NCI-H1105 (cell line): ENCODE measurements at places on chromosomes 4 and X.

GRCh38 chr4:4667622-4668081, 125.8 kb upstream of the STX18 start:
- no peak for DNase-seq

DNA sequence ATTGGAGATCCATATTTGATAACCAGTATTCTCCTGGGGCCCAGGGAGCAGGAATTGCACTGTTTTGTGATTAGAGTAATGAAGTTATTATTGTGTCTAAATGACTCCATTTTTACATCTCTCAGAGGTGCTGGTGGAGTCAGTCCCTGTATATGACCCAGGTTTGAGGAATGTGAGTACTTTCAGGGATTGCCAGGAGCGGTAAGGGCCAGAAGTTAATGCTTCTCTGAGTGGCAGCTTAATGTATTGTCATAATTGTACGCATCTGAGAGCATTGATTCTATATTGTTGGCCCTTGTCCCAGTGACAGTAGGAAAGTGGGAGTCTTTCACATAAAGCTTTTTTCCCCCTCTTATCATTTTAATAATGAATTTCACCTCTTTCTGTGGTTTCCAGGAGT, 146.2 kb downstream of the GATB start:
- DNase-seq, result no peak

DNA sequence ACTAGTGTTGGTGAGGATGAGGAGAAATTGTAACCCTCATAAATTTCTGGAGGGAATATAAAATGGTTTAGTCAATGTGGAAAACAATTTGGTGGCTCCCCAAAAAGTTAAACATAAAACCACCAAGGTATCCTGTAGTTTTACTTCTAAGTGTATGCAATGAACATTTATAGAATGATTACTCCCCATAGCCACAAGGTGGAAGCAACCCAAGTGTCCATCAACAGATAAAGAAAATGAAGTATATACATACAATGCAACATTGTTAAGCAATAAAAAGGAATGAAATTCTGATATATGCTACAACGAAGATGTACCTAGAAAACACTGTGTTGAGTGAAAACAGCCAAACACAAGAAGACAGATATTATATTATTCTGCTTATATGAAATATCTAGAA, 569.1 kb upstream of the GRID2 start:
- DNase-seq, result no peak

DNA sequence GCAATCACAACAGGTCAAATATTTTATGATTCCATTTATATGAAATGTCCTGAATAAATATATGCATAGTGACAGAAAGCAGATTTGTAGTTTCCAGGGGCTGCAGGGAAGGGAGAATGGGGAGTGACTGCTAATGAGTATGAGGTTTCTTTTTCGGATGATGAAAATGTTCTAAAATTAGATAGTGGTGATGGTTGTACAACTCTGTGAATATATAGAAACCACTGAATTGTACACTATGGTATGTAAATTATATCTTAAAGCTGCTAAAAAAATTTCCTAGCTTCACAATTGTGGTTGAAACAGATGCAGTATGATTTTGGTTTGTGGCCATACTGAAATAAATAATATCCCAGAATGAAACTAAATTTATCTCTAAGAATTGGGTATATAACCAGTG, 12.9 kb upstream of the IL2 start:
- DNase-seq, result no peak

- peak; percentile 28 for DNase-seq
Observed at GRCh38 chr4:156968479-156968984, 3.1 kb downstream of the PDGFC start.

GRCh38 chrX:31356275-31357212, 284.7 kb upstream of the FTHL17 start:
- no peak for DNase-seq

GRCh38 chr4:82618103-82618720, 56.4 kb upstream of the TMEM150C start:
- DNase-seq, result no peak

DNA sequence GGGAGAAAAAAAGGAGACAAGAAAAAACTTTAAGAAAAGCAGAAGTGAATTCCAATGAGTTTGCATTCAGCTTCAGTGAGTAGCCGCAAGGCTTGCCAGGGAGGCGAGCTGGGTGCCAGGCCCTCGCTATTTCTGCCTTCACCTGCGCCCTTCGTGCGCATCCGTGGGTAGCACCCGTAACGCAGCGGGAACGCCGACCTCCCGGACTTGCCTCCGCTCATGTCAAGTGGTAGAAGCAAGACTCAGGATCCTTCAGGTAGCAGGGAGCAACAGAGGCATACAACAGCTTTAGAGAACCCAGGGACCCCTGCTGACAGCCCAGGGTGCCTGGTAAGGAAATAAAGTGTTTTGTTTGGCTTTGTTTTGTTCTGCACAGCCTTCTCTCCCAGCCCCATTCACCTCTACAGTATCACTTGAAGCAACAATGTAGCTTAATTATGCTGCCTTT, 140.0 kb upstream of the BCOR start:
- no peak for DNase-seq

DNA sequence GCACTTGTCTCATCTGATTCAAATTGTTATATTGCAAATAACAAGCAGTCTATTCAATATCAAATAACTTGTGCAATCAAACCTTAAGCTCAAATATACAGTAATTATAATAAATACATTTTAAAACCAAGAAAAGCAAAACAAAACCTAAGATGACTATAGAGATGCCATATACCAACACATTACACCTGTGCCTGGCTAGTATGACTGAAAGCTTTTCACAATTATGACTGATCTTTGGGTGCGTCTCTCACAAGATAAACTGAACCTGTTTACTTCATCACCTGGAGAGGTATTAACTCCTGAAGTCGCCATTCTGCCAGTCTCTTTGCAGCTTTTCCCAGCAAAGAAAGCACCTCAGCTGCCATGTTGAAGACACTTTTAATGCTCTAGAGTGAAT, 41.3 kb downstream of the ACSL4 start:
- no peak for DNase-seq

- DNase-seq, result no peak
Observed at GRCh38 chr4:186775902-186776301, 52.2 kb upstream of the FAT1 start.

DNA sequence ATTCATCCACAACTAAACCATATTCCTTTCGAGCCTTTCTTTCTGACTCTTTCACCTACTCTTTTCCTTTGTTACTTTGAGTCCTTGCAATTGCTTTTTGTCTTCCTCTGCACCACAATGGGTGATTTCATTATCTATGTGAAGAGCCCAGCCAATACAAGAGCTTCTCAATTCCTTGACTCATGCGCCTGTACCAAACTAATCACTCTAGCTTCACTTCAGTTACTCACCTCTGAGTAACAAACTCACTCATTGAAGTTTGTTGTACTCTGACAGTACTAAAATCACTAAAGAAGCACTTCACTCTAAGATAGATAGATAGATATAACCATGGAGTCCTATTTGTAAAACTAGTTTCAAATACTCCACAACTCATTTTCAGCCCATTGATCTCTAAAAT, 191.7 kb upstream of the EPHA5 start:
- no peak for DNase-seq

GRCh38 chr4:134070174-134070573, 131.4 kb downstream of the PABPC4L start:
- DNase-seq, result no peak

GRCh38 chrX:121333942-121334341, 286.5 kb downstream of the GLUD2 start:
- no peak for DNase-seq

GRCh38 chr4:173121076-173121561, 47.5 kb upstream of the GALNT7 start:
- no peak for DNase-seq

DNA sequence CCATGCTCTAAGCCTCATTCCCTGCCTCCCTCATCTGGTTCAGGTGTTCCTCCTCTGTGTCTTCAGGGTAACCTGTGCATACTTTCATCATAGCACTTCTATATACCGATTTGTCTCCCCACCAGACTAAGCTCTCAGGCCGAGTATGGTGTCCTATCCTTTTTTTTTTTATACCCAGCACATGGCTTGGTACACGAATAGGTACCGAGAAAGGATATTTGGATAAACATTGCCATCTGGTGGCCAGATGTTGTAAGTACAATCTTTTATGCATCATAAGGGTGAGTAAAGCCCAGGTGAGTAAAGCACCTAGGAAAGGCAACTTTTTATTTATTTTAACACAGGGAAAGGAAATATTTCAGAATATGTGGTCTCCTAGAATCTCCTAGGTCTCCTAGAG, 68.4 kb downstream of the MID2 start:
- DNase-seq, result peak; percentile 45

DNA sequence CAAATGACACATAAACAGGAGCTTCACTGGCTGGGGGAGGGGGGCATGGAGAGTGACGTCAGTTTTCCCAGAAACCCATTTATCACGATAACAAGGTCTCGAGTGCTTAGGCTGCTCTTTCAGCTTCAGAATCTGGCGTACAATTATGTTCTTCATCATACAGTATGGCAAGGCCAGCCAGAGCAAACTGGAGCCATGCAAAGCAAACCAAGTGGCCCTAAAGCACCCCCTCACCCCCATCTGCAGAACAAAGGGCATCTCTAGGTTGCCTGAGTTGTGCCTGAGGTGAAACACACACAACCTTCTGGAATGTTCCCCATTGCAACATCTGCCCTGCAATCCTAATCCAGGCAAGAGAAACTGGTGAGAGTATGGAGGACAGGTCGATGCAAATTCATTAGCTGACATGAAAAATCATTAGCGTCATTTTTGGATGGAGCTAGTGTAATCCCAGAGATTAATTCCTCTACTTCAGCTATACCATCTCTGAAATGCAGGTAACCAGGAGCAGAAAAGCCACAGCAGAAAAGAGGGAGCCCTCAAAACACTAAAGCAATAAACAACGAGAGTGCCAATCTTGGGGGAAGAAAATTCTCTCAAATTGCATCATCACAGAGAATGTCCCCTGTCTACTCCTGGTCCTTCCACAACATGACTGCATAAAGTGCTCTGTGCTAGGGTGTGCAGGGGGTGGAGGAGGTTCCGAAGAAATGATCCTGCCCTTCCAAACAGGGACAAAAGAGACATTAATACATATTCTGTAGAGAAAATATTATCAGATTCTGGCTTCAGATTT, 1.8 kb downstream of the SEPTIN6 start:
- no peak for DNase-seq

- DNase-seq, result no peak
Observed at GRCh38 chr4:26071688-26072087, 157.7 kb downstream of the SMIM20 start.

GRCh38 chrX:151370906-151371305, 26.1 kb upstream of the VMA21 start:
- DNase-seq, result no peak

GRCh38 chr4:44494810-44495701, 46.4 kb upstream of the KCTD8 start:
- DNase-seq, result no peak

DNA sequence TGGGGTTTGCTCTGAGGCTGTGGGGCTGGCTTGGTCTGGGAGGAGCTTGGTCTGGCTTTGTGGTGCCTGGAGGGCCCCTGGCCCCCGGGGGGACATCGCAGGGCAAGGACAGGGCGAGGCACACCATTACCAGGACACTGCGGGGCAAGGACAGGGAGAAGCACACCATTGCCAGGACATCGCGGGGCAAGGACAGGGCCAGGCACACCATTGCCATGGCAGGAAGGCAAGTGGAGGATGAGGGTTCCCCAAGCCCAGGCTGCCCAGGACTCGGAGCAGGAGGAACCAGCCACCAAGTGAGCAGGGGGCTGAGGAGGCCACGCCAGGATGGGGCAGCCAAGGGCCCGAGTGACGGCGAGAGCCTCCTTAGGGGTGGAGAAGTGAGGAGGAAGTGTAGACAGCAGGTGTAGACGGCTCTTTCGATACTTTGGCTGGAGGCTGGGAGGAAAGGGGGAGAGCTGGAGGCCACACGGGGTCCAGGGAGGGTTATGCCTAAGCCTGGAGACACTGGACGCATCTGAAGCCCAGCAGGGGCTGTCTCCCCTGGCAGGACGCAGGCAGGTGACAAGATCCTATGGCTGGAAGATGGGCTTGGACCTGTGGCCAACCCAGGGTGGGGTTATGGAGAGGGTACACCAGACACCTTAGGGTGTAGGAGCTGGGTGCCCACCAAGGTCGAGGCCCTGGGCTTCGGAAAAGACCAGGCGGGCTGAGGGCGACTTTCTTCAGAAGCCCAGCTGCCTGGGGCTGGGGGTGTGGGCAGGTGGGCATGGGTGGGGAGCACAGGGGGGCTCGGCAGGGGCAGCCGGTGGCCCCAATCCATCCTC, 7.3 kb downstream of the NKX1-1 start:
- no peak for DNase-seq

- DNase-seq, result no peak
Observed at GRCh38 chr4:41877020-41877796, 58.0 kb upstream of the TMEM33 start.

- DNase-seq, result peak; percentile 18
Observed at GRCh38 chrX:15804563-15804962, 14.3 kb downstream of the ZRSR2 start.

DNA sequence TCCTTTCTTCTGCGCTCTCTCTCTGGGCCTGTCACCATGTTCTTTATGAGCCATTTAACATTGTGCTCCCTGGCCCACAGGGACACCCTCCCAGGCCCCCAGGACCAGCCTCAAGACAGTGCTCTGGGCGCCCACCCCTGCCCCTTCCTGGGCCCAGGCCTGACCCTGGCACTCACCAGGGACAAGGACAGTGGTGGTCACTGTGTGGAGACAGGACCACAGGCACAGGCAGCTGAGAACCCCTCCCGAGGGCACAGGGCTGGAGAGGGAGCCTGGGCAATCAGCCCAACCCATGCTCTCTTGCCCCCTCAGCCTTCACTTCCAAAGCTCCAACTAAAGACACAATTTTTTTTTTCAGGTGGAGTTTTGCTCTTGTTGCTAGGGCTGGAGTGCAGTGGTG, 218.2 kb upstream of the PSAPL1 start:
- DNase-seq, result no peak

DNA sequence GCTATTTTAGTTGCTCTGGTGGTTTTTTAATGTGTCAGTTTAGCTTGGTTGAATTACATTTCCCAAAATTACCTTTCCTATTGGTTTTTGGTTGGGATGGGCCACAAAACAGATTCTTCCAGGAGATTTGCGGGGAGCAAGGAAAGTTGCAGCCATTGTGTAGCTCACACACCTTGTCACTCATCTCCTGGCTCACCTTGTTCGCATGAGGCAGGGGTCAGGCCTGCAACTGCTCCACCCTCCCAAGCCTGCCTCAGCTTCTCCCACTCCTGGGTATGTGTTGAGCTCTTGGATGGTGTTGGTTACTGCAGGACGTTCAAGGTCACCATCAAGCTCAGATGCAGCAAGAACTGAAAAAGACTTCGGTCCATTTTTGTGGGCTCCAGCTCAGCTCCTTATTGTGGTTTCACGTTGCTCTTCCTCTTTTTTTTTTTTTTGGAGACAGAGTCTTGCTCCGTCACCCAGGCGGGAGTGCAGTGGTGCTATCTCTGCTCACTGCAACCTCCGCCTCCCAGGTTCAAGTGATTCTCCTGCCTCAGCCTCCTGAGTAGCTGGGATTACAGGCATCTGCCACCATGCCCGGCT, 95.6 kb upstream of the METTL14 start:
- no peak for DNase-seq

- no peak for DNase-seq
Observed at GRCh38 chrX:130647468-130647867, 245.7 kb downstream of the RBMX2 start.
